ENCODE measurements at places on chromosomes 16 and 17.
A peak's percentile ranks its signal among the peaks of the same experiment; 100 is the strongest.

DNA sequence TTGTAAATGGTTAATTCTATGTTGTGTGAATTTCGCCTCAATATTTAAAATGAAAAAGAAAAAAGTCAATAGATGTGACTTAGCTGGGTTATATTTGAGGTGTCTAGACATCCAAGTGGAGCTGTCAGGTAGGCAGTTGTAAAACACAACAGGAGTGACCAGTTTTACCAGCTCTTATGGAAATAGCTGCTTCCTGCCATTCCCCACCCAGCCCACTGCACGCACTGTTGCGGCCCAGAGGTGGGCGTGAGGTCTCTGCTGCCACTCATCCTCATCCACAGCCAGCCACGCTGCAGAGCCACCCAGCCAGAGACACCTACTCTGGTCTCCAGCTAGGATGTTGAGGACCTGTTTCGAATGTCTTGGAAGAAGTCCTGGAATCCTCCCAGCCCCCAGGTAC lies 3.4 kb upstream of the CARD14 start:
- DNase-seq = no peak

- no peak for DNase-seq
Measured at GRCh38 chr17:74644419-74644818, 20.9 kb upstream of the CD300E start.

DNA sequence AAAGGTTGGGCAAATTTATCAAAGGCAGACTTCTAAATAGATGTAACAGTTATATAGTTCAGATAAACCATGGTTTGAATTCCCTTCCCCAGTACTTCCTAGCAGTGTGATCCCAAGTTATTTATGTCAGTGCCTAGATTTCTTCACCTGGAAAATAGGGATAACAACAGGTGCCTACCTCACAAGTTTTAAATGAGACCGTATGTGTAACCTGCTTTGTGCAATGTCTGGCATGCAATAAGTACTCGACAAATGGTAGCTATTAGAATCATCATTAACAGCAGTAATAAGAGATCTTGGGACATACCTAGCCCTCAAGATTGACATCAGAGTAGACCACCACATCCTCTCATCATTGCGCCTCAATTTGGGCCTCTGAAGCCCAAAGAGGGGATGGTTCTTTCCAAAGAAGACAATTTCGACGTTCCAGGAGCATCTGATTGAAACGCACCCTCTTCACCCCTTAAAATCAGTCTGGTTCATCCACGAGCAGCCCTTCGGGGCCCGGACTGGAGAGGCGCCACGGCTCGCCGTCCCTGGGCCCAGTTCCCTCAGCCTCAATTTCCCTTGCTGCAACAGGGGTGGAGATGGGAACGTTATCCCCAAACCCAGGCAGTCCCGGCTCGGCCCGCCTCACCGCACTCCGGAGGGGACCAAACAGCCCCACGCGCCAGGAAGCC lies 541 bp downstream of the ACACA start:
- no peak for DNase-seq

DNA sequence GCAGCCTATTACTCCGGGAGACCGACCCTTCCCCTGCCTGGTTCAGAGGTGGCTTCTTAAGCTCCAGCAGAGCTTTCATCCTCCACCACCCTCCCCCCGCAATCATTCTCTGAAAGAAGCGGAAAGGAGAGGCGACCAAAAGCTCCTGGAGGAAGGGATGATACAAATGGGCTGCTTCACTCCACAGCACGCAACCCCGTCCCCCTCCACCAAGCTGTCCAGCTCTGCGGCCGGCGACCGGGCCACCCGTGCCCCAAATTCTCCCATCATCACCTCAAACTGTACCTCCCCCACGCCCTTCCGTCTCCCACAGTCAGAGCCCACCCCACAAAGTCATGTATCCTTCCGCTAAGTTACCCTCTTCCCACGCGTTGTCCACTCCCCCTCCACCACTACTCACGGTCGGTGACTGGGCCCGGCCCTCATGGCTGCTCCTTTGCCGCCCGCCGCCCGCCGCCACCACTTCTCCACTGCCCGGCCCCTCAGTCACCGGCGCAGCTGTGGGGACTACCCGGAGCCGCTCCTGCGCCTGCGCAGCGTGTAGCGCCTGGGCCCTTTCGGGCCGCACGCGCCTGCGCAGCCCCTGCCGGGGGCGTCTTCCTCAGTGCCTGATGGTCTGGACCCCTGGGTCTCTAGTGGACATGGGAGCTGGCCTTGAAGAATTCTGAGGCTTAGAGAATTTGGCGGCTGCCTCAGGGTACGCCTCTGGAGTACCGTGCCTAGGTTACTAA lies at the start of gene FAM222B:
Gene FAM222B, minus strand, starts transcription at position 509 of the 731 bp plus-strand sequence. CDS start 76,123 bp downstream, outside the sequence.
- peak; percentile 84 for DNase-seq

DNA sequence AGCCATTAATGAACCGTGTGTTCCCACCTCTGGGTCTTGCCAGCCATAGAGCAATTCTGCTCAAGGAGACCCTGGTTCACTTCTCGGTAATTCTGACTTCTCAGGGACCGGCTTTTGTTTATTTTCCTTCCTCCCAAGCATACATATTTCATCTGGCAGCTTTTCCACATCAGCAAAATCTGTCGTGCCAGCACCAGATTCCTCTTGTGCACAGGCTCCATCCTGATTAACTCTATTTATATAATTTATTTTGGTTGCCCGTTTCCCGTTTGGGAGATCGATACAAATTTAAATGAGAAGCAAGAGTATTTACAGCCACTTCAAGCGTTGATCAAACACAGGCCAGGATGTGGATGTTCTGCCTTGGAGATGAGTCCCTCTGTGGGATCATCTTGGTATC lies 161.9 kb upstream of the XYLT1 start:
- DNase-seq = no peak

- DNase-seq = peak; percentile 95
Measured at GRCh38 chr16:546909-547770, 13.1 kb upstream of the PRR35 start.

DNA sequence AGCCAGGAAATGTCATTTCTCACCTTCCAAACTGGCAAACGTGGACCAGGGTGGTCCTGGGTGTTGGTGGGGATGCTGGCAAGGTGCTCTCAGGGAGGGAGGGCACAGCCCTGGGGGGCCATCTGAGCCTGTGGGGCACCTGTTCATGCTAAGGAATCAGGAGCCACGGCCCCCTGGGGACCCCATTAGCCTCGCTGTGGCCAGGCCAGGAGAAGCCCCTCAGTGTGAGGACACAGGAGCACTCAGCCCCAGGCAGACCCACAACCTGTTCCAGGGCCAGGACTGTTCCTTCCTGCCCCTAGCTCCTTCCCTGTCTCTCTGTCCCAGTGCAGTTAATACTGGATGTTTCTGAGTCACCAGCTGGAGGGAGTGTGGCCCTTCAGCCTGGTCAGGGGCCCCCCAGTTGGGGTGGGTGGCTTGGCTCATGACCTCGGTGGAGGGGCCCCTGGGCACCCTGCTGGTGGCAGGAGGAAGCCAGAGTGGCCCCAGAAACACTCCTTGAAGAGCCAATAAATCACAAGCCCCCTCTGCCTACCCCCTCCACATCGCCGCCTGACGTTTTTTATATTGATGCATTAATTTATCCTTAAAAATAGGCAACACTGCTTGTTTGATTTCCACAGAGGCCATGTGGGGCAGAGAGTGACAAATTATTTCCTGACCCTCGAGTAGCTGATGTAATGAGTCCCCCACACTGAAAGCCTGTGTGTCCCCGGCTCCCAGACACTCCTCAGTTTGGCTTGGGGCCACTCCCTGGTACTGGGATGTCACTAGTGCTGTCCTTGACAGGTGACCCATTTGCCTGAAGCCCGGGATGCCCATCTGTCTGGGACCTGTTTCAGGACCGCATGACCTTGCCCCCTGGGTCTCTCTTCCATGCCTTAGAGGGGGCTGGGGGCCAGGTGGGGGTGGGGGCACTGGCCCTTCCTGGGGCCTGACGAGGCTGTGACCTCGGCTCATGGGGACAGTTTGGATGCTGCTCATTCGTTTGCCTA lies 22.3 kb downstream of the ACTG1 start:
- DNase-seq = no peak

DNA sequence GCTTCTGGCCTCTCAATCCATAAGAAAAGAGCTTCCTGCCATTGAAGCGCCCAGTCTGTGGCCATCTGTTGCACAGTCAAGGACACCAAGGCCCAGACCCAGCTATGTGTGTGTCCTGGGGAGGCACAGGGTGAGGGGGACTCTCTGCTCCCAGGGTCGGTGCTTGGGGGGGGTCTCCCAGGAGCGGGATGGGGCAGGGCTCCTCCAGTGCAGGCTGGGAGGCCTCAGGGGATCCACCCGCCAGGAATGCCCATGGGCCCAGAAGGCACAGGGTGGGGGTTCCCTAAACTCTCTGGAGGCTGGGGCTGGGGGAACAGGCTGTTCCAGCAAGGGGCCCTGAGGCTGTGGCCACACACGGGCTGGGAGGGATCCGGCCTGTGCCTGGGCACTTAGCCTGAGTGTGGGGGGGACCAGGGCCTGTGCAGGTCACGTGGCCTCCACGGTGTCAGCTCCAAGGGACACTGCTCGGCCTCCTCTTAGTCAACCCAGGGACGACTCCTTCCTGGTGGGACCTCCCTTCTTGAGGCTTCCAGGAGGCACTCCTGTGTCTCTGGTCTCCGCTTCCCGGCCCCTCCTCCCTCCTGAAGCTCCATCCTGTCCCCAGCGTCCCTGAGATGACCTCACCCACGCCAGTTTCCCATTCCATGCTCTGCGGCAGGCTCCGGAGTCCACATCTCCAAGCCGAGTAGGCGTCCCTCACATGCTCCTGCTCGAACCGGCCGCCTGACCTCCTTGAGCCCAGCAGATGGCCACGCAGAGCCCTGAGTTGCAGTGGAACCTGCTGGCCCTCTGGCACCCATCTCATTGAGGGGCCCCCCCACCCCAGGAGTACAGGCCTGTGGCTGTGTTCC lies 23.1 kb upstream of the BAHCC1 start:
- DNase-seq = no peak

- no peak for DNase-seq
Measured at GRCh38 chr17:2363851-2364762, 26.8 kb downstream of the SGSM2 start.

DNA sequence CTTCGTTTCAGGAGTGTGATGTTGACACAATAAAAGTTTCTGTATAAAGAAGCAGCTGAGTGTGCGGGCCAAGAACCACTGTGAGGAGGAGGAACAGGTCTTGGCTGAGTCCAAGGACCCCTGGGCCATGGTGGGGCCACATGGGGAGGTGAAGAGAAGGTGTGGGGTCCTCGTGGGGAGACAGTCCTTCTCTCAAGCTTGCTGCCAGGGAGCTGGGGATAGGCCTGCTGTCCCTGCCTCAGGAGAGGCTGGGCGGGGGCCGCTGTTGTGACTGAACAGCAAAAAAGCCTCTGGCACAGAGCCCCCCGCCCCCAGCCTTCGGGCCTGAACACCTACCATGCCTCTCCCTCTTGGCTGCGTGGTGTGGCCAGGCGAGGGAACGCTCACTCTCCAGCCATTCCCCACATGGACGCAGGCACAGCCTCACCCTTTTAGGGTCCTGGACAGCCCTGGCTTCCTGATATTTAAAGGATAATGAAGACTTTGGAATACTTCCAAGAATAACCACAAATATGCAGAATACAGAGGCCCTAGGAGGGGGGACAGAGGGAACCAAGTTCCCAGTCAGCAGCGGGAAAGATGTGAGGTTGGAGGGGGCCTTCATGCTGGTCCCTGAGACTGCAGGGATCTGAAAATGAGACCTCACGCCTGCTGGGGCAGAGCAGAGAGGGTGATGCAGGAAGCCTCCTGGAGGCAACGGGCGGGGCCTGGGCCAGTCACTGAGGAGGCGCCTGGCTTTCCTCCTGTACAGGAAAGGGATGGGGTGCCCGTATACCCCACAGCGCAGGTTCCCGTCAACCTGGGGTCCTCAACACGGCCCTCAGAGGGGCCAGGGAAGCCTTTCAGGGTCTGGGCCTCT lies 100.0 kb upstream of the CREBBP start:
- no peak for DNase-seq

DNA sequence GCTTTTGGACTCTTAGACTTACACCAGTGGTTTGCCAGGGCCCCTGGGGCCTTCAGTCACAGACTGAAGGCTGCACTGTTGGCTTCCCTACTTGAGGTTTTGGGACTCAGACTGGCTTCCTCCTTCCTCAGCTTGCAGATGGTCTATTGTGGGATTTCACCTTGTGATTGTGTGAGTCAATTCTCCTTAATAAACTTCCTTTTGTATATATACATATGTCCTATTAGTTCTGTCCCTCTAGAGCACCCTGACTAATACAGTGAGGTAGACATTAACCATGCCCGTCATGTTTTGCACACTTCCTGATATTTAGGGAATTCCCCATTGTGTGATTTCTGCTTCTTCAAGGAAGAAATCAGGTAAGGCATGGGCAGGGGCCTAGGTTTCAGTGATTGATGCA lies 147.8 kb upstream of the CA10 start:
- DNase-seq = no peak

DNA sequence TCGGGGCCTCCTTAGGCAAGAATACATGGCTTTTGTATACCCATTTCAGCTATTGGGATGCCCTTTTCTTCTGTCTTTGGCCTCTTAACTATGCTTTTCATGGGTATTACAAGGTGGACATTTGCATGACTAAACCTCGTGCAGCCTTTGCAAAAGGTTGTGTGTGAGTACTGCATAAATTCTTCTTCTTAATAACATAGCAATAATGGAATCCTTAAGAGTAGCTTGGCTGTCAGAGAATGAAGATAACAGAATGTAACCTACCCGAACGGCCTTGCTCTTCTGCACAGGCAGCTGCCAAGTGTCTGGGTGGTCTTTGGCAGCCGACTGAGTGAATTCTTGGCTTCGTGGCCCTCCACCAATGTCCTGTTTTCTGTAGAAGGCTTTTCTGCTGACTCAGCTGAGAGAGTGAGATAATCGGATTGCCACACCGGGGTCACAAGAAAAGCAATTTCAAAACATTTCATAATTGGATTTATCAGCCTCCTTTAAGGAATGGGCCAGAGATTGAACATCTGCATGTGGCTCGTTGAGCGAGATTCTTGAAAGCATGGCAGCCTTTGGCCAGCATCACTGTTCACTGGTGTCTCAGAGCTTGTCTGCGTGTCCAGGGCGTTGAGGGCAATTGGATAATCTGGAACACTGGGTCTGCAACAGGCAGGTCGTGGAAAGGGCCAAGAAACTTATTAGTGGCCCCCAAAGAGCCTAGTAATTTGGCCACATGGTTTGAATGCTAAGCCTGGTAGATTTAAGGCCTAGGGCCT lies 13.4 kb downstream of the IRF8 start:
- DNase-seq = no peak

DNA sequence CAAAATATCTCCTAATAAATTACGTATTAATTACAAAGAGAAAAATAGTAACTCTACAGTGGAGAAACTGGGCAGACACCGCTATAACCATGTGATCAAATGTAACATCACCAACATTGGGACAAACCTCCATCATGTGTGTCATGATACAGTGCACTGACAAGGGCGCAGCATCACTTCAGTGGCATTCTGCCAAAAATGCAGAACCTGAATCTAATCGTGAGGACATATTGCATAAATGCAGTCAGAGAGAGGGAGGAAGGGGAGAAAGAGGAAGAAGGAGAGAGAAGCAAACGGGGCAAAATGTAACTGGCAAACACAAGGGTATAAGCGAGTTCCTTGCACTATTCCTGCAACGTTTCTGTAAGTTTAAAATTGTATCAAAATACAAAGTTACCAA lies 74.2 kb upstream of the MARCHF10 start:
- peak; percentile 94 for DNase-seq
